ENCODE measurements at places on chromosomes 2 and 18.

DNA sequence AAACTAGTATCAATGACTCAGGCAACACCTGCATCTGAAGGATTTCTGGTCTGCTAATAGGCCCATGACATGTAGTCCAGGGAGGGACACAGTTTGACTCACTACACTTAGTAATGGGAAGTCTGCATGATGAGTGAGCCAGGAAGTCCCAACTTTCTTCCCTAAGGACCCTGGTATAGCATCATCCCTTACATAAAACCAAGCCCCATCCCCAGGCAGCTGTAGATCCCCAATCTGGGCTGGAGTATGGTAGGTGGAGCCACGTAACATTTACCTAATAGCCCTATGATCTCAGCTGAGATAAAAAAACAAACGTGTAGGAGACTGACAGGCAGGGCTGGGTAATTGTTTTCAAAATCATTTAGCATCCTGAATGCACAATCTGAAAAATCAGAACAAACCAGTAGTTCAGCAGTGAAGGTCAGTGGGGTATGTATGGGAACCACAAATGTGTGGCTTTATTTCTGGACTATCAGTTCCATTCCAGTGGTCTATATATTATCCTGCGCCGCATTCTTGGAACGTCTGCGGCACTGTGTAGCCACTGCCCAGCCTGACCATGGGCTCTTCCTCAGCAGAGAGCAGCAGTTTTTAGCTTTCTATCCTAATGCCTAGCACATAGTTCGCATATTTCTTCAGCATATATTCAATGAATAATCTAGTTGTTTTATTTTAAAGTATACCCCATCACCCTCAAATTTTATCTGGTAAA lies 33.5 kb downstream of the EPB41L3 start:
- no peak for DNase-seq

DNA sequence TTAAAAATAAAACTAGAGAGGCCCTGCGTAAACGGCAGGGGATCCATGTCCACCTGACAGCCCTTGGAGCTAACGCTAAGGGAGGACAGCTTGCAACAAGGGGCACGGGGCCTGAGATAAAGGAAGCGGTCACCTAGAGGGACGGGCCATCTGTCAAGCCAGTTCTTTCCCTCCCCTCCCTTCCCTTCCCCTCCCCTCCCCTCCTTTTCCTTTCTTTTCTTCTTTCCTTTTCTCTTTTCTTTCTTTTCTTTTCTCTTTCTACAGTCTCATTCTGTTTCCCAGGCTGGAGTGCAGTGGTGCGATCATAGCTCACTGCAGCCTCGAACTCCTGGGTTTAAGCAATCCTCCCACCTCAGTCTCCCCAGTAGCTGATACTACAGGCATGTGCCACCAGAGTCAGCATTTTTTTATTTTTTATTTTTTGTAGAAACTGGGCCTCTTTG lies 34.5 kb upstream of the CTAGE1 start:
- no peak for DNase-seq

DNA sequence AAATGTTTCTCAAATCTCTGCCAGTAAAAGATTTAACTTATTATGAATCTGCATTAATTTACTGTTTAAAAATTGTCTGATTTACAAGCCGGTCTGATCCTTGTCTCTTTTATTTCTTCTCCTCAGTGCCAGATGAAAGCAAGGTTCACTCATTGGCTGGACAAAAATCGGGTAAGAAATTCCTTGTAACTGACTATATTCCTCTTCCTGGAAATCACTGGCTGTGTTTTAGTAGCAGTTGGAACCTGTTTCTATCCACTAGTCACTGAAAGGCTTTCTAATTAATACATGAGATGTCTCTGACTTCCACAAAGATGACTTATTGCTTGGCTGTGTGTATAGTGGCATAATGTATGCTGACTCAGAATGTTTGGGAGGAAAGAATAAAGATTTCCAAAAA lies 436.6 kb upstream of the NRP2 start:
- no peak for DNase-seq

GRCh38 chr2:240386326-240386725 lies 49.1 kb upstream of the GPC1 start:
- DNase-seq: no peak
